NCI-H345 (cell line): ENCODE measurements at places on chromosomes 7 and 10.

DNA sequence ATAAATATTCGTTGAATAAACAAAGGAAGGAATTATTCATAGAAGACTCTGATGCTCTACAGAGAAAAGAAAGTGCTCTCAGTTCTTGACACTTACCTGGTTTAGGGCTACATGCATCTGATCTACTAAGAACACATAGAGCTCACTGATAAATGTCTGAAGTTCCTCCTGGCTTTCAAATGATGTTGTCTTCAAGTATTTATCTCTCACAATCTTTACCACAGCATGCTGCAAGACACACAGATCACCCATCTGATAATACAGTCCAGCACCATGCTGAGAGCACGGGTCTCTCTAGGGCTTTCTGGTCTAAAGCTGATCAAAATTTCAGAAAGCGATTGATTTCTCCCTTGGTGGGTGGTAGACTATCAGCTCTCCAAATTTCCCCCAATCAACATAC is 44.5 kb upstream of the MRPS16 start:
- no peak for DNase-seq

DNA sequence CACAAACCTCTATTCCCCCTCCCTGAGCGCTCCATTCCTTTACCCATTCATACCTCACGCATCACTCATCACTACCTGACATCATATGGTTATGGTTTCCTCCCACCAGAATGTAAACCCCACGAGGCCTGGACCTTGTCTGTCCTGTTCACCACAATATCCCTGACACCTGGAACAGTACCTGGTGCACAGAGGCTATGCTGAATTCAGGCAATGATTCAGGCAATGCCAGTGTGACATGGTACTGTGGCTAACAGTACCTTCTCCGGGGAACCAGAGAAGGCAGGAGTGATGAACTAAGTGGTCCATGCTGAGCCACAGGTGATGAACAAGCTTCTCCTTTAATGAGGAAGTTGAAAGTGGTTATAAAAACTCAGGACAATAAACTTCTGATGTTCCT is 202.5 kb upstream of the PLXNA4 start:
- DNase-seq: no peak

GRCh38 chr7:155062411-155062810 is 7.7 kb upstream of the HTR5A start:
- no peak for DNase-seq

- DNase-seq: peak; percentile 0
Measured at GRCh38 chr10:82409671-82410070, 534.7 kb downstream of the NRG3 start.

GRCh38 chr10:86104156-86104555 is 262.4 kb downstream of the GRID1 start:
- no peak for DNase-seq

- DNase-seq: no peak
Measured at GRCh38 chr7:7946486-7946885, 22.1 kb upstream of the GLCCI1 start.

GRCh38 chr10:1102416-1102815 is 46.2 kb downstream of the WDR37 start:
- no peak for DNase-seq

DNA sequence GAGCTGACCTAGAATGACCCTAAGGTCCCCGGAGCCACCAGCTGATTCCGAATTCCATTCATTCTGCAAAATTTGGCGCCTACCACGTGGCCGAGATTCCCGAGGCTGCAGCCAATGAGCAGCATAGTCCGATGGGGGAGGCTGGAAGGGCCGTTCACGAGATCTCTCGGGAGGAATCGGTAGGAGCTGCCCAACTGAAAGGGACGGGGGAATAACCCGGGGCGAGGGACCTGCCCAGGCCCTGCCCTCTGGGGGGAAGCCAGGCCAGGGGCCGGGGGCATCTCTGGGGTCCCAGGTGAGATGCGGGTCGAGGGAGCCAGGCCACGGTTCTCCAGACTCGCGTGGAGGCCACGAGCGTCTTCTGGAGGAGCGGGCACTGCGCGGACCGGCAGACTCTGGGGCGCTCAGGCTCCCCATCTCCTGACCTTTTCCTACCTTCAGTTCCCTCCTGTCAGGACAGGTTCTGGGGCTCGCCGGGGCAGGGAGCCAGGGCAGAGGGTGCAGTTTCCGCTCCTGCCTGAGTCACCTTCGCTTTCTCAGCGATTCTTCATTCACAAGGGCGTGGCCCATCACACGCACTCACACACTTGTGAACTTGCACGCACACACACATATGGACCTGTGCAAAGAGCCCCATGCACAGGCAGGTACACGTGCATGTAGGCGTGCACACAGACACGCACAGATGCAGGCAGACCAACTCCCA is 173.4 kb downstream of the RNF216 start:
- DNase-seq: no peak

GRCh38 chr10:120891365-120891764 is 40.2 kb downstream of the WDR11 start:
- DNase-seq: no peak

DNA sequence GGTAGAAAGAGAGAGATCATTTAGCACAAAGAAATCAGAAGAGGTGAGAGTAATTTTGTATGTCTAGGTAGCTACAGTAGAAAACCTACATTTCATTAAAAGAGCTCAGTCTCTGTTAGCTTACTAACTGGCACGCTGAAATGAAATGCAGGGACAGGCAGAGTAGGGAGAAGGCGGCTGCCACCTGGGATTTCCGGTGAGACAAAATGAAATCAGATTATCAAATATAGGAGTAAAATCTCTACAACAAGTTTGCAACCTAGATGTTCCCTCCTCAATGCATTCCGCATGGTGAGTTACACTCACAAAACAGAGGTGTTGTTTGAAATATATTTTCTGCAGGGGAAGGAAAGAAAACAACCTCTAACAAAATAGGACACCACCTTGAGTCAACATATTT is 55.9 kb downstream of the VOPP1 start:
- no peak for DNase-seq

- no peak for DNase-seq
Measured at GRCh38 chr7:152231089-152231488, 204.7 kb downstream of the KMT2C start.

DNA sequence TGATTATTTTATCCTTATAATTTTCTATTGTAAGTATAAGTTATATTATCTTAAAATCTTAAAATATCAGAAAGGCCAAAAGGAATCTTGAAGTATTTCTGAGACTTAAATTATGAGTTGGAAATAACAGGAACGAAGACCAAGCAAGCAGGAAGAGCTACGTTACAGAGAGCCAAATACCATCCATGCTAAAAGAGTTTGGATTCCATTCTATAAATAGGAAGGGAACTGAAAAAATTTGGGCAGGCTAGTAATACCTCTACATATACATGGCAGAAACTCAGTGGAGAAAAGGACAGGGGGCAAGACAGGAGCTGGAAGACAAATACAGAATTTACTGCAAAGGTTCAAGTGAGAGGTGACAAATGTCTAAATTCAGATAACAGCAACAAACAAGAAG is 16.7 kb downstream of the ITGB1 start:
- DNase-seq: no peak

- DNase-seq: no peak
Measured at GRCh38 chr7:54249686-54250085, 292.5 kb upstream of the VSTM2A start.

- DNase-seq: no peak
Measured at GRCh38 chr7:29449569-29450260, 113.9 kb upstream of the PRR15 start.

DNA sequence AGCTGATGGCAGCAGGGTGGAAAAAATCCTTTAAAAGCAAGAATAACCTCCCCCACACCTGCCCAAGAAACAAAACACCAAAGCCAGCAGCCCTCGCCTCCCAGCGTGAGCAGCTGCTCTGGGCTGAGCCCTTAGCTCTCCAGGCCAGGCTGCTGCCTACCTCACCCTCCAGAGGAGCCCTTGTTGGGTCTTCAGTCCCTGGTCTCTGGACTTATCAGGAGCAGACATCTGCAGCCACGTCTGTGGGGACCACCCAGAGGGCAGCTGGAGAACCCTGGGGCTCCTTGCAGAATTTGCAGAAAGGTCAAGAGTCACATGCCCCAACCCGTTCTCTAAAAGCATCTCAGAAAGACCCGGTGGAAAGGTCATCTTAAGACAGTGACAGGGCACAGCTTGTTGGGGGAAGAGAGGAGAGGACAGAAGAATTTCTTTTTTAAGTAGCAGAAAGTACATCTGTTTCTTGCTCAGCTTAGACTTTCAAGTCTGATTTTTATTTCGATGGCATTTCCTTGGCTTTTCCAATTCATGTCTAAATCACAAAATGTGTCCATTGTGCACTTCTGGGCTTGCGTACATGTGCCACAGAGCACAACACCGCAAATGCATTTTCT is 425.7 kb upstream of the NFE2L3 start:
- peak; percentile 28 for DNase-seq

- no peak for DNase-seq
Measured at GRCh38 chr10:87838650-87839049, 20.6 kb upstream of the ATAD1 start.

GRCh38 chr7:50795831-50796230 is 13.1 kb upstream of the GRB10 start:
- no peak for DNase-seq

GRCh38 chr7:95126053-95126709 is 198.2 kb downstream of the PON1 start:
- peak; percentile 34 for DNase-seq

DNA sequence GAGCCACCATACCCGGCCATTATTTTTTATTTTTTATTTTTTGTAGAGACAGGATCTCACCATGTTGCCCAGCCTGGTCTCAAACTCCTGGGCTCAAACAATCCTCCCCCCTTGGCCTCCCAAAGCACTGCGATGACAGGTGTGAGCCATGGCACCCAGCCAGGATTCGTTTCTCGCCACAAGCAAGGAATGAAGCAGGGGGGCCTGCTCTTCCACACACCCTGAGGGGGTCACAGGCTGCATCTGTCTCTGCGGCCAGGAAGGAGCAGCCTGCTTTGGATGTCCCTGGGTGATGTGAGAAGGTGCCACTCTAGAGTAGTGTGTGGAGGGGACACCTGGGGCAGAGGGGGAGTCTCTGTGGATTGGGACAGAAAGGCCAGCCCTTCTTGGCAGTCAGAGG is 61.3 kb upstream of the TNRC18 start:
- DNase-seq: peak; percentile 48

DNA sequence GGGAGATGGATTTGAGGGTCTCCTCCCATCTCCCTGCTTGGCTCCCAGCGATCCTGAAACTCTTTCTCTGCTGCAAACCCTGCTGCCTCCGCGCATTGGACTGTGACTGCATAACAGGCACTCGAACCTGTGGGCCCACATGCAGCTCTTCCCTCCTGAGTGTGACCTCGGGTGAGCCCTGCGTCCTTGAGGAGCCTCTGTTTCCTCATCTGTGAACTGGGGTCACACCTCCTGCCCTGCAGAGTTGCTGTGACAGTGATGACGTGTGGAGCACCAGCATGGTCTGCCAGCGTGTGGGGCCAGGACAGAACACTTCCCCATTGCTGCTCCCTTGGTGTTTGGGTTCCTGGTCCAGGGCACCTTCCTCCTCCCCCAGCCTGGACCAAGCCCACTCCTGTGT is 46.9 kb upstream of the PSMG3 start:
- DNase-seq: no peak

GRCh38 chr10:132532749-132533560 is 4.6 kb upstream of the INPP5A start:
- no peak for DNase-seq

DNA sequence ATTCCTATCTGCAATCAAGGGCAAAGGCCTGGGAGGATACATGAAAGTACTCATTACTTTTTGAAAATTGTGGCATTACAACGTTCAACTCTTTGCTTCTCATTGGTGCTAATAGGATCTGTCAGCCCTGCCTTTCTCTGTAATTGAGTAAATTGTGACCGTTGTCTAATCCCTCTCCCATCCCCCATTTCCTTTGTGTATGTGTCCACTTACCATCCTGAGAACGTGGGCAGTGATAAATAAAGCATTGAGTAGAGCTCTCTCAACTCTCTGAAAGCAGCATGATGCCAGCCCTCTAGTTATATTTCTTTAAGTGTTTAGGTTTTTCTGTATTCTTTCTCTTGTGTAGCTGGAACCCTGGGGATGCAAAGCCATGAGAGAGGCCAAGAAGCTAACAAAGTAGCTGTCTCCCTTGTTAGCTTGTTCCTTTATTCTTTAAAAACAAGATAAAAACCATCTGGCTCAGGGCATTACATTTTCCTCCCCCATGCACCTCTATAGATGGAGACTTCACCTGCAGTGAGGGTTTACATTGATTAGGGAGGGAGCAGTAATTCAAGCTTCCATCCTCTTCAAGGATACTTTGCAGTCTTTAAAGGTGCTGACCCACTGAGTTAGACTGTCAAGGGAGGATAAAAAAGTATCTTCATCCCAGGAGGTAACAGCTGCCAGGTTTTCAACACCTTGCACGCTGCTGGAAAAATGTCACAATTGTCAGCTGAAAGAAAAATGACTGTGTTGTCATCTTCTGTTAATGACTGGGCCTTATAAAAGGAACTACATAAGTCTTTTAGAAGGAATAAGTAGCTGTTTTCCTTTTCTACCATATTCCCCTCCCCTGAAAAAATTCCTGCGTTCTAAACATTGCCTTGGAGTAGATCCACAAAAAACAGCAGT is 112.3 kb downstream of the BTRC start:
- DNase-seq: peak; percentile 6

DNA sequence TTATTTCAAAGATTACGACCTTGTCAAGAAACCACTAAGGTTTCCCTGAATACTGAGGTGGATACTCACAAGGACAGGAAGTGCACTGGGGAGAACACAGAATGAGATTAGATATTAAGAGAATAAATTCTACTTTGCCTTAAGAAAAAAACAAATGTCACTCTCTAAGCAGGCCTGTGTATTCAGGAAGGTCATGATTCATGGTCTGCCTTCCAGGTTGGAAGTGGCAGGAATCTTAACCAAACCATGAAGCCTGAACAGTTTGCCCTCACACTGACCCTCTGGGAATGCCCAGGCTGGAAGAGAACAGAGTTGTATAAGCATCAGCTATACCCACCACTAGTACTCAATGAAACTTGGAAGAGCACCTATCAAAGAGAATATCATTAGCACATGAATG is 227.6 kb downstream of the DGKI start:
- DNase-seq: no peak

- DNase-seq: no peak
Measured at GRCh38 chr10:28367929-28368484, 65.1 kb upstream of the MPP7 start.

- no peak for DNase-seq
Measured at GRCh38 chr10:61455656-61456055, 2.5 kb upstream of the TMEM26 start.

DNA sequence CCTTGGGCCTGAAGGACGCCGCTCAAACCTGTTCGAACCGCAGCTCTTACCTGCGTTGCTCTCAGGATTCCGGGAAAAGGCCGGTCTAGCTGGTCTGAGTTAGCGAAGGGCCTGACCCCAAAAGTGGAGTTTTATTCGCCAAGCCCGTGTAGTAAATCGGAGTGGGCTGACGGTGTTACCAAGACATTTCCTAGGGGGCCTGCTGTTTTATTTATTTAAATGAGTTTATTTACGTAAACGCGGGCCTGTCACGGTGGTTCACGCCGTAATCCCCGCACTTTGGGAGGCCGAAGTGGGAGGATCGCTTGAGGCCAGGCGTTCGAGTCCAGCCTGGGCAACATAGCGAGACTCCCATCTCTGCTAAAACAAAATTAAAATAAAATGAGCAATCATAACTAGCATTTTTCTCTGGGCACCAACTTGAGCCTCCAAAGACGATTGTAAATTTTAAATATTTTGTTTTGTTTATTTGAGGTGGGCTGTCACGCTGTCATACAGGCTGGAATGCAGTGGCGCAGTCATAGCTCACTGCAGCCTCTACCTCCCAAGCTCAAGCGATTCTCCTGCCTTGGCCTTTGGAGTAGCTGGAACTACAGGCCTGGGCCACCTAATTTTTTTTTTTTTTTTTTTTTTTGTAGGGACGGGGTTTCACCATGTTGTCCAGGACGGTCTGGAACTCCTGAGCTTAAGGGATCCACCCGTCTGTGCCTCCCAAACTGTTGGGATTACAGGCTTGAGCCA is 903 bp downstream of the ZNF655 start:
- no peak for DNase-seq
